ENCODE measurements at places on chromosomes 2 and 18.

- no peak for DNase-seq
Measured at GRCh38 chr18:10131460-10132395, 217.9 kb downstream of the VAPA start.

DNA sequence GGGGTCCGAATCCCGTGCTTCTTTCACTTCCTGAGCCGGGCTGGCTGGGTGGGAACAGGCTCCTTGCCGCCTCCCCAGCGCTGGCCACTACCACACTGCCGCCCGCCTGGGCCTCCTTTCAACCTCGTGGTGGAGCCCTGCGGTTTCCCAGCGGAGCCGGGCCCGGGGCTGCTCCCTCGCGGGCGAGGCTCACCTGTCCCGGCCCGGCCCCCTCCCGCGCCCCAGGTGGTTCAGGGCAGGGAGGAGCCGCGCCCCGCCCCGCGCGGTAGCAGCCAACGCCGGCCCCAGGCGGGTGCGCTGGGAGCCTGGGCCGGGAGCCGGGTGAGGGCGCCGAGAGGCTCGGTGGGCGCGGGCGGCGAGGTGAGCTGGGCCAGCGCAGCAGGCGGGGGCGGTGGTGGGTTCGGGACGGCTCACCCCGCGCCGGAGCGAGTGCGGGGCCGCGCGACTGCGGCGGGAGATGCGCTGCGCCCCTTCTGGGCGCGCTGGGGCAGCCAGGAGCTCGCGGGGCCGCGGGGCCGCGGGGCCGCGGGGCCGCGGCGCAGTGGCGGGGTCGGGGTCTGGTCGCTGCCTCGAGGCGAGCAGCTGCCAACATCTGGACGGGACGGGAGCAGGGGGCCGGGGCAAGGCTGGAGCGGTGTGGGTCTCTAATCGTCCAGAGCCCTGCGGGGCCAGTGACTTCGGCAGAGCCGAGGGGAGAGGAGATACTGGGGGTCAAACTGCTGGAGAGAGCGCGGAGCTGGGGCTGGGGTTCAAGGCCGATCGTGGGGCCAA, at the start of gene LYPD6B:
Gene LYPD6B, plus strand, starts transcription at position 258 of the 771 bp plus-strand sequence. CDS start 92,250 bp downstream, outside the sequence.
- no peak for DNase-seq

- no peak for DNase-seq
Measured at GRCh38 chr2:150274108-150274507, 213.4 kb downstream of the RND3 start.

GRCh38 chr18:2091937-2092336, 479.4 kb downstream of the METTL4 start:
- no peak for DNase-seq

DNA sequence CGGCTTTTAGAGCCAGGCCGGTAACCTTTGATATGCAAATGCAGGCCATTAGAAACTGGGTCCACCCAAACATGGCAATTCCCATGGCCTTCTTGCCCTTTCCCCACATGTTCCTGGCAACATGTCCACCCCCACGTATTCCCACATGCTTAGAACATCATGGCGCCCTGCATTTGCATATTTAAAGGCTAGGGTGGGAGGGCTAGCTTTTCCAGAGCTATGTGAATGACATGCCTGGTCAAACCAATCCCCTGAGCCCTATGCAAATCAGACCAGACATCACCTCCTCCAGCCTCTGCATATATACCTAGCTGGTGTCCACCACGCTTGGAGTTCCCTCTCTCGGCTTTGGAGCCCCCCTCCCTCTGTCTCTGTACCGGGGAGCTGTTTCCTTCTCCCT, 481.9 kb downstream of the CDH2 start:
- no peak for DNase-seq

GRCh38 chr2:136767030-136767429, 1.7 kb downstream of the THSD7B start:
- no peak for DNase-seq

DNA sequence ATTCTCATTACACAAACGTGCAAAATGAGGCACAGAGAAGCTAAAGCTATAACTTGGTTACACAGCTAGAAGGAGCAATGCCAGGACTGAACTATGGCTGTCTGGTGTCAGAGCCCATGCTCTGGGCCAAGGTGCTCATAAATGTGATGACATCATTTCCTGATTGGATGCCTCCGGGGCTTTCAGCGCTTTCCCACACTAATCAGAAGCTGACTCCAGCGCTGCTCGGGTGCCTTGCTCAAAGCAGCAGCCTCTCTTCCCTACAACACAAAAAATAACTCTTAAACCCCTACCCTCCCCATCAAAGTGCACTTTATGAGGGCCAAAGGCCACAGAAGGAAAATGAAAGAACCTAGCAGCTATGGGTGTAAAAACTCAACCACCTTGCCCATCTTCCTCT, 90.7 kb downstream of the STK39 start:
- DNase-seq, result no peak

DNA sequence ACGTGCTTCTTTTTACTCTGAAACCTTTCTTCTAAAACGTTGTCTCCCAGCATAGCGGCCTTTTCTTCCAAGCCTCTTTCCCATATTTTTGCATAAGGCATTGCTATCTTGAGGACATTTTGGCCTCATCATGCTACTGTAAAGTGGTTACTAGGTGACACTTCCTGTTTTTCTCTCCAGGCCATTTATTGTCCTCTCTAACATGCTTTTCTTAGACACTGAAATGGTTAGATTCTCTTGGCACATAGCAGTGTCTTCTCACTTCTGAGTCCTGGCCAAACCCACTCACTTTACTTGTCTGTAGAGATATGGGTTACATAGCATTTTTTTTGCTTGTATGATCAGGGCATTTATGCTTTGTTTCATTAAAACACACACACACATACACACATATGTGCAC, 50.1 kb upstream of the KCNH7 start:
- no peak for DNase-seq

DNA sequence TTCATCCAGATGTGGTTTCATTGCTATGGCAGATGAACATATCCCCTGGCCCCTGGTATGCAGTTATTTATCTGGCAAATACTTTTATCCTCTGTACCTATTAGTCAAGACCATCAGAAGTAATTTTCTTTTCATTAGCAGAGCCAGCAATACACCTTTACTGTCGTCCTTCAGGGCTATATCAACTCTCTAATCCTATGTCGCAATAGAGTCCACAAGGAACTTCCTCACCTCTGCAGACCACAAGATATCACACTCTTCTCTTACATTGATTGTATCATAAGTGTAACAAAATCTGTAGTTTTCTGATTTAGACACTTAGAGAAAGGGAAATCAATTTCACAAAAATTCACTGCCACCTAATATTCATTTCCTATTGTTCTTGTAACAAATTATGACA, 252.9 kb upstream of the DCC start:
- no peak for DNase-seq

- no peak for DNase-seq
Measured at GRCh38 chr2:240596491-240596931, 10.0 kb downstream of the CAPN10 start.

DNA sequence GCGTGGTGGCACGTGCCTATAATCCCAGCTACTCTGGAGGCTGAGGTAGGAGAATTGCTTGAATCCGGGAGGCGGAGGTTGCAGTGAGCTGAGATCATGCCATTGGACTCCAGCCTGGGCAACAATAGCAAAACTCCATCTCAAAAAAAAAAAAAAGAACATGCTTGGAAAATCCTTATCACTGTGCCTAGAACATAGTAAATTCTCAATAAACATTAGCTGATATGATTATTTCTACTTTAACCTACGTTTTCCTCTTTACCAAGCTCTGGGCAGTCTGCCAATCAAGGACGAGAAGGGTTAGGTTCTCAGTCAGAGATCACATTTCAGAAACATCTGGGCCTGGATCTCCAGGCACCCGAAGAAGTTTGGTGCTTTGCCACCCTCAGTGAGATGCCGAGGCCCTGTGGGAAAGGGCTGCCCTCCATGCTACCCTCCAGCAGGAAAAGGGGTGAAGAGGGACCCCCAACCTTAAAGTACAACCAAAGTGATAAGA, 107.7 kb downstream of the BCL11A start:
- no peak for DNase-seq

- no peak for DNase-seq
Measured at GRCh38 chr2:126935774-126936173, 37.1 kb downstream of the TEX51 start.

GRCh38 chr2:77005522-77005921, 516.7 kb downstream of the LRRTM4 start:
- no peak for DNase-seq

DNA sequence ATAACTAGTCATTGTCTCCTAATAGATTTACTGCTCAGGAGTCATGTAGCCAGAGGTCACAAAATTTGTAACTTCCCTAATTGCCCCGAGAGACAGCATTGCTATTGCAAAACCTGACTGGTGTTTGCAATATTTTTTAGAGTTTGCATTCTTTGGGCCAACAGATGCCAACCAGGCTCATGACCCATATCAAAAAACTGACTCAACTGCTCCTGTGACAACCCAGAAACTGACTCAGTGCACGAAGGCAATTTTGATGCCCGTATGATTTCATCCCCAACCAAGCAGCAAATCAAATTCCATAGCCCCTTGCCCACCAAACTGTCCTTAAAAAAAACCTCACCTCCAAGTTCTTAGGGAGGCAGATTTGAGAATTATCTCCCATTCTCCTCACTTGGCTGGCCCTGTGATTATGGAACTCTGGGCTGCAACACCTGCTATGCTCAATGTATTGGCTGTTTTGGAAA, 951.3 kb downstream of the TSN start:
- DNase-seq, result no peak

DNA sequence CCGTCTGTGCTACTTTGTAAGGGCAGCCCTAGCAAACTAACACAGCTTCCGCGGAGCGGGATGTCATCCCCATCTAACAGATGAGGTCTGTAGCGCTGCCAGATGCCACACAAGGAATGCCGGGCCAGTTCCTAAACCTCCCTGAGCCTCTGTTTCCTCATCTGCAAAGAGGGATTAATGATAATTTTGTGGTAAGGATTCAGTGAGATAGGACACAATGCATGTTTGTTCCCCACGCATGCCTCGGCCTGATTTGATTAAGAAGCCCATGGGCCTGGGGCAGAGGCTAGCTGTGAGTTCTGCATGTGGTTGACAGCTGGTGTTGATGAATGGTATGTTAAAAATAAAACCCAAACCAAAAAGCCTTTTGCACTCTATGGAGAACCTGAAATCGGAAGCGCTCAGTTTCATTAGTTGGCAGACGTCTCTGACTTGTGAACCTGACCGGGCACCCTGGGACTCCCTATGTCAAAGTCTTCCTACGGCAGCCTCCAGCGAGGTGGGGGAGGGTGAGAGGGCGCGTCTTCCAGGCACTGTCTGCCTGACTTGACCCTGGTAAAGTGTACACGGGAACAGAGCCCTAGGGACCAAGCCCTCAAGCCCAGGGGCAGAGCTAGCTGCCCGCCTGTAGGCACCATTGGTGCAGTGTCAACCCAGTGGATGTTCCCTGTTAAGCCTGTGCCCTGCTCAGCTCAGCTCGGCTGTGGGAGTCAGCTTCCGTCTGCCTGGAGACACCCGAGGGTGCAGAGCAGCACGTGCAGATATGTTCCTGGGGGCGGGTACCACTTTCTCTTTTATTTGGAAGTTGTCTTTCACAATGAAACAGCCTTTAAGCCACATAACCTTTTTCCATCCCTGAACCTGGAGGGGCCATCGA, 14.8 kb upstream of the INHBB start:
- no peak for DNase-seq
